Cardiac muscle cell (in vitro differentiated cells and primary cell): ENCODE measurements at places on chromosomes 7 and 10.
A peak's percentile ranks its signal among the peaks of the same experiment; 100 is the strongest.

- no peak for DNase-seq
- H3K36me3 ChIP-seq = no peaks in the 10 kb centered on the region
- no peaks in the 10 kb centered on the region for H3K27me3 ChIP-seq
- no peak overlapping the region for H3K4me3 ChIP-seq
- H3K27ac ChIP-seq = no peak overlapping the region
- peaks cover 6% of the 10 kb centered on the region for H3K4me1 ChIP-seq
Observed at GRCh38 chr10:90641731-90642130, 216.1 kb downstream of the HTR7 start.

DNA sequence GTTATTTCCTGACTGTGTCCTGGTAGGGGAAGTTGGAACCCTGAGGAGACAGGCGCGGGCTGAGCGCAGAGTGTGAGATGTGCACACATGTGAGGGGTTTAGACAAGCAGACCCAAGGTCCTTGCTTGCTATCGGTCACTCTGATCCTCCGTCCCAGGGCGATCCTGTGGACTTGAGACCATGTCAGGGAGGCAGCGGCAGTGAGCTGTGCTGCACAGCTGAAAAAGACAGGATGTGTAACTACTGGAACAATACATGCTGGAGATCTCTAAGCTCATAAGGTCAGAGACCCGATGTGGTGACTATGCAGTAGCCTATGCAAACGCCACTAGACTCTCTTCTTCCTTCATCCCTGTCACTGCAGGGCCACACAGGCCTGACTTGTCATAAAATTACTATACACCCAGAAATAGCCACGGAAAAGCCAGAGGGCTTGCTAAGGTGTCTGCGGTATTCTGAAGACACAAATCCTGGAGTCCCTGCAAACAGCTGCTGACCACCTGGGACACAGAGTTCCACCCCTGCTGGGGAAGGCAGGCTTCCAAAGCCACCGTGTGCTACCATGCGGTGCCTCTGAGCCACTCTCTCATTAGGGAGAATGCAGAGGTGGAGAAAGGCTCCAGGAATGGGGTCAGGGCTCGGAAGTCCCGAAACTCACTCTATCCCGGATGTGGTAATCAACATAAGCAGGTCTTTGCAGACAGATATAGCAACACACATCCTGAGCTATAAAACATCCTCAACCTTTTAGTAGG is 91.1 kb upstream of the DDC start:
- no peaks in the 10 kb centered on the region for H3K27me3 ChIP-seq
- no peak overlapping the region for H3K27ac ChIP-seq
- H3K4me3 ChIP-seq = no peak overlapping the region
- DNase-seq = no peak
- H3K4me1 ChIP-seq = no peaks in the 10 kb centered on the region

DNA sequence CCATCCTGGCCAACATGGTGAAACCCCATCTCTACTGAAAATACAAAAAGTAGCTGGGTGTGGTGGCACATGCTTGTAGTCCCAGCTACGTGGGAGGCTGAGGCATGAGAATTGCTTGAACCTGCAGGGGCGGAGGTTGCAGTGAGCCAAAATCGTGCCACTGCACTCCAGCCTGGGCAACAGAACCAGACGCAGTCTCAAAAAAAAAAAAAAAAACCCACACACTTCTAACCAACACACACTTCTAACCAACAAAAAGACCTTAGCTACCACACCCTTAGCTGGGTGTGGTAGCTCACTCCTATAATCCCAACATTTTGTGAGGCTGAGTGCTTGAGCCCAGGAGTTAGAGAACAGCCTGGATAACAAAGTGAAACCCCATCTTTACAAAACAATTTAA is 33.9 kb upstream of the SPOCK2 start:
- no peak overlapping the region for H3K27ac ChIP-seq
- no peak for DNase-seq
- H3K27me3 ChIP-seq = no peaks in the 10 kb centered on the region
- H3K4me1 ChIP-seq = no peaks in the 10 kb centered on the region
- no peaks in the 10 kb centered on the region for H3K36me3 ChIP-seq
- H3K4me3 ChIP-seq = no peak overlapping the region

DNA sequence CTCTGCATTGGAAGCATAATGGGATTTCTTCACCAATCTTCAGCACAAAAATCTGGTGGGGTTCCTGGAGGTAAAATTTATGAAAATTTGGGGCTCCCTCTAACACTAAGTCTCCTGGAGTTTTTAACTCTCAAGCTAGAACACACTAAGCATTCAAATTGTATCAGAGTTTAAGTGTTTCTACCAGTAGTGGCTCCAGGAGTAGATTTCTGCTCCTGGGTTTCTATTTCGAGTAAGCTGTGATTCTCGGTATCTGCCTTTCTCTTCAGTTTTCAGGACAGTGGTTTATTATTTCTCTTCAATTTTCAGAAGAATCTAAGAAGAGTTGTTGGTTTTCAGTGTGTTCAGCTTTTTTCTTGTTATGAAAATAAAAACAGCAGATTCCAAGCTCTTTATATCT is 566.4 kb upstream of the KCND2 start:
- H3K36me3 ChIP-seq = no peaks in the 10 kb centered on the region
- no peak overlapping the region for H3K4me3 ChIP-seq
- H3K4me1 ChIP-seq = no peaks in the 10 kb centered on the region
- DNase-seq = no peak

DNA sequence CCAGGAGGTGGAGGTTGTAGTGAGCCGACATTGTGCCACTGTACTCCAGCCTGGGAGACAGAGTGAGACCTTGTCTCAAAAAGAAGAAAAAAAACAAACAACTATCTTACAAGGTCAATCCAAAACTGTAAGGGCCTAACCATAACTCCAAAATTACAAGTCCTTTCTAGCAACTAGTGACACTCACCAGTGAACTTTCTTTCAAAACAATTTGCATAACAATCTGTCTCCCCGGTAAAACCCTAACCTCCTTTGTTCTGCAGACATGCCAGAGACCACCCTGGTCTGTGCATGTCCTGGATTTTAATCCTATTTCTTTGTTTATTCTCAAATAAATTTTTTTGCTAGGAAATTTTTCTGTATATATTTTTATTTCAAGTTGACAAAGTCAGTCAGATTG is 68.1 kb downstream of the EXOC6 start:
- H3K4me3 ChIP-seq = no peak overlapping the region
- H3K27ac ChIP-seq = no peak overlapping the region
- DNase-seq = no peak

DNA sequence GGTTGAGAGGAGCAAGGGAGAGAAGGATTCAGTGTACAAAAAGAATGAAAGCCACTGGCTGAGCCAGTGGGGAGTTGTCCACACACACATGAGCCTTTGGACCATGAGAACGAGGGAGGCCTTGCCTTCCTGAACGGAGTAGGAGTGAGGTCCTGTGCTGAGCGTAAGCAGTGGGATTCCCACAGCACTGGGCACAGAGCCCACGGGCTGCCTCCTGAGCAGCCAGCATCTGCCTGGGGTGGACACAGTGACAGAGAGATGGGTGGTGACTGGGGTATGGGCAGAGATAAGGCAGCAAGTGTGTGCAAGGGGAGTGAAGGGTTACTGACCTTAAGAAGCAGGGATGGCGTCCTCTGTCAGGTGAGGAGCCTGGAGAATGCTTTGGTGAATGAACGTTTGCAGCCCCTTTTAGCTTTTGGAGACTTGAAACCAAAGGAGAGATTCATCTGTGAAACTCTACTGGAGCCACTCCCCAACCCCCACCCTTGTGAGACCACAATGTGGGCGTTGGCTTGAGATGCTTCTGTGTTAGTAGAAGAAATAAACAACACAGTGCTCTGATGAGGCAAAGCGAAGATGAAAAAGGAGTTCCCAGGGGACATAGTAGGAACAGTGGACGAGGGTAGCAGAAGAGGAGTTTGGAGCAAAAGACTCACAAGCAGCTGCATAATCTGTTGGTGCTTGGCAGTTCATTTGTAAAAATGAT is 56.5 kb downstream of the FIGNL1 start:
- DNase-seq = no peak
- no peak overlapping the region for H3K4me3 ChIP-seq
- no peak overlapping the region for H3K27ac ChIP-seq

DNA sequence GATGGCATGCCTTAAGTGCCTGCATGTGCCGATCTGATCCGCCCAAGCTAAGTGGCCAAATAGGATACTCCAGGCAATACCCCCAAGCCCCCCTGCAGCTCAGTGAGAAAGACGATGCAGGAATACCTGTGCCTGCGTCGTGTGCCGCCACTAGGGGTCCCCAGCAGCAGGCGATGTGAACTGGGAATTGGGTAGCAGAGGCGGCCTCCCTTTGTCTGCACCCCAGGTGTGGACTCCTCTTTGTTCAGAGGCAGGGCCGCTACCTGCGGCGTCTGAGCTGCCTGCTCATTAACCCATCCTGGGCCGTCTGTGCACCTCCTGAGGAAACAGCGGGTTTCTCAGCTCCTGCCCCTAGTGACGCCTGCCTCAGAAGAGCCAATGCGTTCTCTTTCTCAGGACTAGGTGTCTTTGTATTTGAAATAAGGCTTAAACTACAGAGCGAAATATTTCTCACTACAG is 4.8 kb upstream of the CHN2 start:
- no peak overlapping the region for H3K4me3 ChIP-seq
- no peaks in the 10 kb centered on the region for H3K4me1 ChIP-seq
- no peaks in the 10 kb centered on the region for H3K36me3 ChIP-seq
- DNase-seq = peak; percentile 54
- H3K27ac ChIP-seq = no peak overlapping the region

- no peak for DNase-seq
- no peaks in the 10 kb centered on the region for H3K27me3 ChIP-seq
- H3K36me3 ChIP-seq = no peaks in the 10 kb centered on the region
- peak overlapping the region; percentile 36 for H3K27ac ChIP-seq
Observed at GRCh38 chr7:92631850-92632487, 41.8 kb upstream of the FAM133B start.

GRCh38 chr7:122688400-122688998 is 10.4 kb downstream of the RNF133 start:
- no peaks in the 10 kb centered on the region for H3K27me3 ChIP-seq
- H3K4me1 ChIP-seq = no peaks in the 10 kb centered on the region
- H3K36me3 ChIP-seq = no peaks in the 10 kb centered on the region
- no peak overlapping the region for H3K4me3 ChIP-seq
- no peak for DNase-seq

DNA sequence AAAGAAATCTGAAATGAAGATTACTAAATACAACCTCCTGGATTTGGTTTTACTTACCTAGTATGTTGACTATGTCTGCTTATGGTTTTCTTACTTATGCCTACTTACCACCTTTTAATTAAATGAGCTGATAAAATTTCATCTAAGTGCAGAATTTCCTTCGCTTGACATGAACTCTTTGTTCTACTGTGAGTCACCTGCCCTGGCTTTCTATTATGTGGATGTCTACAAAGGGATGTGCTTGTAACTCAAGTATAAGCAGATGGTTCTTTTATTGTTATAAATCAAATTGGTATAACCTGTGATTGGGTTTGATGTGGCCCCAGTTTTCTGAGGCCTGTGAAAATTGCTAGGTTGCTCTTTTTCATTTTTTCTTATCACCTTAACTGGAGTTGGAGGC is 389.1 kb upstream of the ANKRD30A start:
- no peaks in the 10 kb centered on the region for H3K4me1 ChIP-seq
- no peak overlapping the region for H3K4me3 ChIP-seq
- H3K36me3 ChIP-seq = no peaks in the 10 kb centered on the region
- DNase-seq = no peak
- H3K27ac ChIP-seq = no peak overlapping the region
